ENCODE measurements at places on chromosomes 7 and 10. TPM values are rescaled to one million over a fixed set of nuclear protein-coding genes. Genes with fewer than 3 reads are reported as not detected.

GRCh38 chr7:157832006-157832405, 495.2 kb downstream of the DNAJB6 start:
- H3K27me3 ChIP-seq, result no peaks in the 10 kb centered on the region
- H3K4me3 ChIP-seq, result no peak overlapping the region
- no peak for DNase-seq
- no peak overlapping the region for H3K27ac ChIP-seq

GRCh38 chr7:101912716-101913110, 95.3 kb downstream of the CUX1 start:
- H3K4me3 ChIP-seq, result no peak overlapping the region
- no peaks in the 10 kb centered on the region for H3K27me3 ChIP-seq
- no peak overlapping the region for H3K27ac ChIP-seq

DNA sequence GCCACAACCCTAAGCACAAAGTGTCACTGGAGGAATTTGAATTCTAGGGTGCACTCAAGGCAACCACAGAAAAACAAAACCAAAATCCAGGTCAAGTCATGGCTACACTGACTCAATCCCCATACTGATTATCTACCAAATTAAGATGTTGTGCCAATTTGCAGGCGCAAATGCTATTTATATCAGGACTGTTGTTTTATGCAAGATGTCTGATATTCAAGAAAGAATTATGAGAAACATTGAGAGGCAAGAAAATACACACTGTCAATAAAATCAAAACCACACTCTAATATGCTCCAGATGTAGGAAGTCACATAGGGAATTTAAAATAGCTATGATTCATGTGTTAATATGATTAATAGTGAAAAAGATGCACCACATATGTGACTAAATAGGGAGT, 141.3 kb upstream of the MINDY3 start:
- H3K4me1 ChIP-seq, result no peaks in the 10 kb centered on the region
- DNase-seq, result no peak
- H3K27ac ChIP-seq, result no peak overlapping the region
- H3K27me3 ChIP-seq, result no peaks in the 10 kb centered on the region
- no peak overlapping the region for H3K4me3 ChIP-seq

PIK3CG gene
- 36.6 TPM for total RNA-seq

UPK3BL2 gene
- 18.1 TPM for total RNA-seq

- H3K4me1 ChIP-seq, result peaks cover 3% of the 10 kb centered on the region
- H3K4me3 ChIP-seq, result no peak overlapping the region
- DNase-seq, result no peak
- H3K36me3 ChIP-seq, result no peaks in the 10 kb centered on the region
- H3K27me3 ChIP-seq, result peaks cover 55% of the 10 kb centered on the region
- H3K27ac ChIP-seq, result no peak overlapping the region
Measured at GRCh38 chr7:90320014-90320413, 1.1 kb downstream of the FAM237B start.

GRCh38 chr10:121823993-121824463, 103.8 kb downstream of the ATE1 start:
- no peak overlapping the region for H3K4me3 ChIP-seq
- no peaks in the 10 kb centered on the region for H3K4me1 ChIP-seq
- H3K36me3 ChIP-seq, result peaks cover 12% of the 10 kb centered on the region
- H3K27me3 ChIP-seq, result no peaks in the 10 kb centered on the region
- no peak overlapping the region for H3K27ac ChIP-seq

CALML5 gene
- total RNA-seq, result not detected

SEMA3C gene
- total RNA-seq, result not detected

DNA sequence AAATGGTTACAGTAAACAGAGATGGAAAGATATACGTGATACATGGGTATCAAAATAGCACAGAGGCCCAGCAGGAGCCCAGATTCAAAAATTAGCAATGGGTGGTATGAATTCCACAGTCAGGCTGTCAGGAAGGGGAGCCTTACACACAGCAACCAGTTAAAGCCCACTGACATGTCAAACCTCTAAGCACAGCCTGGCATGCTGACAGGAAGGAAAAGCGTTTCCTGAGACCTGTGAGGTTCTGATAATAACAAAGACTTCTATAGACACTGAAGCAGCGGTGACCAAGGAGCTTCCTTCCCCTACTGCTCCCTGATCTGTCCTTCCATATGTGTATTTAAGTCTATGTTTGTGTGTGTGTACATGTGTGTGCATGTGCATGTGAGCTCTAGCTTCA, 89.9 kb downstream of the PHYHIPL start:
- no peak overlapping the region for H3K4me3 ChIP-seq
- H3K36me3 ChIP-seq, result no peaks in the 10 kb centered on the region
- no peak for DNase-seq
- H3K27me3 ChIP-seq, result no peaks in the 10 kb centered on the region
- H3K4me1 ChIP-seq, result no peaks in the 10 kb centered on the region
- no peak overlapping the region for H3K27ac ChIP-seq

DNA sequence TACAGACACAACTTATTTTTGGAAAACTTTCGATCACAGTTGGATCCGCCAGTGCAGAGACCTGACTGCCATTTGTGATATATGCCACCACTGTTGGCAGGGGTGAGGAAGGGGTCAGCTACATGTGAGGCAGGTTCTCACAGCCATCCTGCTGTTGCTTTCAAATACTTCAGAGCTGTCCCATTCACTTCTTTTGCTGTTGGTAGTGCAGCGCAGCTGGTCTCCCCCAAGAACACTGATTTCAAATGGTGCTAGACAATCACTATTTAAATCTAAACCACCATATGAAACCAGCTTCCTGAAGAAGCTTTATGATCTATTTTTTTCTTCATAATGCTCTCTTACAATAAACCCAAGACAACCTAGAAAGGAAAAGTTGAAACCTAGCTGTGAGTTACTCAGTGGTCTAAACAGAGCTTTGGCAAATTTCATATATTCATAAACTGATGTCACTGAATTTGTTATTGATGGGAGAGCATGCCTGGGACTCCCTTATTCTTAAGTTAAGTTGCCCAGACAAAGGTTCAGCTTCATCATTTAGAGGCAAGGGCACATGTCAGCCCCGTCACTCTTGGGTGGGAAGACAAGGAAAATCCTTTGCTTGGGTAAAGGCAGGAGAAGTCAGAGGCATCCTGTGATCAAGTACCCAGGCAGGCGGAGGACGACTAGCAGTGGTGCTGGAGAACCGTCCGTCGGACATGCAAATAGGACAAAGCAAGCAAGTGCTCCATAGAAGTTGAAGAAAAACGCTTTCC, 143.4 kb upstream of the KLF14 start:
- H3K4me1 ChIP-seq, result peaks cover 48% of the 10 kb centered on the region
- H3K27me3 ChIP-seq, result no peaks in the 10 kb centered on the region
- H3K4me3 ChIP-seq, result no peak overlapping the region
- no peak for DNase-seq
- peaks cover 86% of the 10 kb centered on the region for H3K36me3 ChIP-seq
- H3K27ac ChIP-seq, result peak overlapping the region; percentile 15

SEMA3D gene
- 0.11 TPM for total RNA-seq

DNA sequence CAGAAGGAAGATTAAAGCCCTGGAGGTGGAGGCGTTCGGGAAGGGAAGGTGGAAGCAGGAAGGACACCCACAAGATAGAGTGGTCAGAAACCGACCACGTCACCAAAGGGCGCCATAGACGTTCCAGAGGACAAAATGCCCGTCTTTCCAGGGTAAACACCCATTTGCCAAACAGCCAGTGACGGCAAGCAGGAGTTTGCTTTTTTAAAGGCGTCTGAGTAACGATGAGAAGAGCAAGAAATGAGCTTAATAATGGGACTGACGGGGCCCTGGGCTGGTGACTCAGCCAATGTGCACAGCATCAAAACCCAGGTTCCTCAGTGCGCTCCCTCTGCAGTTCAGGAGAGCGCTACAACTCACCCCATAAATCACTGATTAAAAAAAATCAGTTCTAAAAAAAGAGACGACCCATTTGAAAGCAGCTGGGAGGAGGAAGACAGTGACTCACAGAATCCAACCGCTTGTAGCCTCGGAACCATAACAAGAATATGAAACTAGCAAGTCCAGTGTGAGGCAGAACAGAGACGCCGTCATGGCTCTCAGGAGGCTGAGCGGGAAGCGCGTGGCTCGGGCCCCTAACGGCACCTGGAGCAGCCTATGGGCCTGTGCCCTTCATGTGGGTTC, 5.9 kb downstream of the DIP2C start:
- no peaks in the 10 kb centered on the region for H3K4me1 ChIP-seq
- DNase-seq, result no peak
- H3K27ac ChIP-seq, result no peak overlapping the region
- peaks cover 19% of the 10 kb centered on the region for H3K27me3 ChIP-seq
- no peak overlapping the region for H3K4me3 ChIP-seq

GRCh38 chr7:46781901-46782439, 799.9 kb downstream of the TNS3 start:
- H3K4me1 ChIP-seq, result no peaks in the 10 kb centered on the region
- no peak for DNase-seq
- H3K4me3 ChIP-seq, result no peak overlapping the region
- H3K36me3 ChIP-seq, result no peaks in the 10 kb centered on the region
- no peaks in the 10 kb centered on the region for H3K27me3 ChIP-seq

- H3K27ac ChIP-seq, result no peak within 1 kb of the TSS
- peak within 1 kb of the TSS; percentile 64 for H3K4me3 ChIP-seq
- DNase-seq, result peak; percentile 26
- no peaks in the 10 kb centered on the region for H3K36me3 ChIP-seq
Measured at GRCh38 chr7:102286237-102287110, at the start of gene SH2B2. Gene SH2B2, plus strand, starts transcription at chr7:102286868. Its CDS starts 13,683 bp downstream, at chr7:102300551.

DNA sequence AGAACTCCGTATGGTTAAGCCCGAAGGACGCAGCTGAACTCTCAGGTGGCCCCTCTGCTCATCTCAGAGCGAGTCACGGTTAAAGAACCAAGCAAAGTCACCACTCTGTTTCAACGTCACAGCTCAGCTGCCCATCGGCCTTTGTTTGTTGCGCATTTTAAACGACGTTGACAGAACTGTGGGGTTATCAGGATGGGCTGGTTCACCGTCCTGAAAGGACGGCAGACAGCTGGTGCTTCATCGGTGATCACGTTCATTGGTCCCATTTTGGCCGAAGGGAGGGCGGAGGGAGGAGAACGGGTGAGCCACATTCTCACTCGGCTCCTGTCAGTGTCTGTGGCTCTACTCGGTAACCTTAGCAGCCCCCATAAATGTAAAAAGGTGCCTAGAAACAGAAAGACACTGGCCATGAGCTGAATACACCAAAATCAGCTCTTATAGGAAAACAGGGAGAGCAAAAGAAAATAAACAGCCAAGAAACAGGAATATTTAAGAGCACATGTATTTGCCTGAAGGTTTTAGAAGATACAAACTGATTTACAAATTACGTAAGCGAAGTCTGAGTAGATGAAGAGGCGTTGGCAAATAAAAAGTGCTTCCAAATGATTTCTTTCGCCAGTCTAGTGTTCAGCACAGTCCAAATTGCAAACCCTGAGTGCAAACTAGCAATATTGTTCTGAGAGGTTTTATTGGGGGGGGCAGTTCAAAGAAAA, 8.4 kb downstream of the PRKAG2 start:
- H3K27me3 ChIP-seq, result no peaks in the 10 kb centered on the region
- H3K36me3 ChIP-seq, result no peaks in the 10 kb centered on the region
- H3K27ac ChIP-seq, result no peak overlapping the region
- no peaks in the 10 kb centered on the region for H3K4me1 ChIP-seq
- DNase-seq, result no peak

DNA sequence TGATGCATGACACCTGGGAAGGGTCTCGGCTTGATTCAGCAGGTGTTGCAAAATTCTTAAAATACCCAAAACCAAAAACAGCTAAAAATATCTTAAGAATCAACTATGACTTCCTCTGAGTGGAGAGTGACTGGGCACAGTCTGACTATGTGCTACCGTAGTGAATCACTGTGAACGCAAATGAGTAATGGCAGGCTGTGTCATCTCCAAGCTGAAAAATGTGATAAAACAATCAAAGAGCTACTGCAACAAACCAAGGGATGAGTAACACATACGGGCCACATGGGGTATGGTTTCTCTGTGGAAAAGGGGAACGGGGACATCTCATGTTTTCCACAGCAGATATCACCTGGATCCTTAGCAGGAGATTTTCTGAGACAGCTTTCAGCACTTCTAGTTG, 127.5 kb downstream of the ABCA13 start:
- peaks cover 20% of the 10 kb centered on the region for H3K4me1 ChIP-seq
- no peak overlapping the region for H3K4me3 ChIP-seq
- H3K27me3 ChIP-seq, result peaks cover 6% of the 10 kb centered on the region
- DNase-seq, result no peak
- H3K27ac ChIP-seq, result peak overlapping the region; percentile 14

- H3K4me1 ChIP-seq, result peaks cover 38% of the 10 kb centered on the region
- peaks cover 49% of the 10 kb centered on the region for H3K36me3 ChIP-seq
- H3K27me3 ChIP-seq, result no peaks in the 10 kb centered on the region
- H3K4me3 ChIP-seq, result peak overlapping the region; percentile 91
- no peak for DNase-seq
Measured at GRCh38 chr10:102394801-102395399, 605 bp upstream of the NFKB2 start.

GRCh38 chr10:64112701-64113355, 591.6 kb downstream of the REEP3 start:
- DNase-seq, result no peak
- no peak overlapping the region for H3K4me3 ChIP-seq
- no peaks in the 10 kb centered on the region for H3K4me1 ChIP-seq

GRCh38 chr7:146177301-146177700, 60.7 kb downstream of the CNTNAP2 start:
- H3K27me3 ChIP-seq, result no peaks in the 10 kb centered on the region
- H3K27ac ChIP-seq, result no peak overlapping the region
- no peak overlapping the region for H3K4me3 ChIP-seq
- H3K36me3 ChIP-seq, result no peaks in the 10 kb centered on the region

FAM25A gene
- not detected for total RNA-seq

GRCh38 chr10:129101232-129101980, 365.6 kb upstream of the MGMT start:
- no peak overlapping the region for H3K4me3 ChIP-seq
- H3K27ac ChIP-seq, result no peak overlapping the region
- peaks cover 6% of the 10 kb centered on the region for H3K27me3 ChIP-seq
- H3K4me1 ChIP-seq, result peaks cover 42% of the 10 kb centered on the region

- no peaks in the 10 kb centered on the region for H3K27me3 ChIP-seq
- peaks cover 4% of the 10 kb centered on the region for H3K36me3 ChIP-seq
- H3K27ac ChIP-seq, result no peak overlapping the region
Measured at GRCh38 chr7:70790215-70791073, 341.5 kb upstream of the GALNT17 start.

C10orf53 gene
- 0.16 TPM for total RNA-seq

OPN1SW gene
- not detected for total RNA-seq

- H3K4me1 ChIP-seq, result no peaks in the 10 kb centered on the region
- no peak for DNase-seq
- peaks cover 2% of the 10 kb centered on the region for H3K27me3 ChIP-seq
- H3K4me3 ChIP-seq, result no peak overlapping the region
- no peak overlapping the region for H3K27ac ChIP-seq
- no peaks in the 10 kb centered on the region for H3K36me3 ChIP-seq
Measured at GRCh38 chr7:43332193-43332796, 219.8 kb downstream of the HECW1 start.

TMEM273 gene
- 58.4 TPM for total RNA-seq

GRCh38 chr7:101984133-101984879, 166.9 kb downstream of the CUX1 start:
- no peak for DNase-seq
- H3K4me1 ChIP-seq, result no peaks in the 10 kb centered on the region
- H3K27me3 ChIP-seq, result no peaks in the 10 kb centered on the region
- H3K27ac ChIP-seq, result no peak overlapping the region

STAM gene
- total RNA-seq, result 33.8 TPM

Data from activated T-helper 2 cell treated with anti-CD3 and anti-CD28 coated beads, Interferon-gamma antibody, Interleukin-2, Interleukin-4, amounts not matched to agents 10 μg/mL and 5 μg/mL and 100 μg/mL, durations not matched to agents 14 hours and 24 hours and 36 hours (primary cell).